ENCODE measurements at places on chromosomes 2 and 18.

DNA sequence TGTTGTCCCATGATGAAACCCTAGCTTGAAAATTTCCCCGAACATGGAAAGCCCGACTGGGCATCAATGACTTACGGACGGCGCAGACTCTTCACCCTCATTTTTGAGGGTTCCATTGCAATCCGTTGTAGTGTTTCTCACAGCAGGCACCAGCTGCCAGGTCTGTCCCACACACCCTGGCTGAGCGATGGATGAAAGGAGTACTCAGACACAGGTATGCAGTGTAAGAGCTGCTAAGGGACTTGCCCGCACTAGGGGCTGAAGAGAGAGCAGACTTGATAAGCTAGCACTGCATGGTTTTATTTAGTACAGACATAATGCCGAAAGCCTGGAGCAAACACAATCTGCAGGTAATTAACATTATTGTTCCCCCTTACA lies 15.8 kb downstream of the DYNAP start:
- no peak for DNase-seq

DNA sequence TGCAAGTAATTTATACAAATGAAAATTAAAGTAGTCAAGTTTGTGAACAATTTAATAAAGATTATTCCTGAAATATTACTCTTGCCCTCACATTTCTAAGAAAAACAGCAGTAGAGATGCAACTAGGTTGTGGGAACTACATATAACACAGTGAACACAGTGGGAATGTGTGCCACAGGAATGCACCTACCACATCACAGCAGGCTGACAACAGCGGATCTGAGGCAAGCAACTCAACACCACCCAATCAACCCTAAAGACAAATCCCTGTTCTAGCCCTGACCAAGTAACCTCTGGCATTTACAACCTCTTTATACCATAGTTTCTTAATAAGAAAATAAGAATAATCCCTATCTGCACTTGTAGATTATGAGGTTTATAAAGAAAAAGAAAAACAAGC lies 23.4 kb downstream of the MBOAT2 start:
- DNase-seq: no peak

- DNase-seq: no peak
These were observed 213.7 kb upstream of the COPS8 start for GRCh38 chr2:236872015-236872414.

GRCh38 chr2:200405599-200406298 lies 99.3 kb downstream of the SPATS2L start:
- peak; percentile 81 for DNase-seq

- no peak for DNase-seq
These were observed 1.5 kb upstream of the IRS1 start for GRCh38 chr2:226800941-226801784.

- DNase-seq: no peak
These were observed 104.4 kb downstream of the DOCK10 start for GRCh38 chr2:224937887-224938286.

DNA sequence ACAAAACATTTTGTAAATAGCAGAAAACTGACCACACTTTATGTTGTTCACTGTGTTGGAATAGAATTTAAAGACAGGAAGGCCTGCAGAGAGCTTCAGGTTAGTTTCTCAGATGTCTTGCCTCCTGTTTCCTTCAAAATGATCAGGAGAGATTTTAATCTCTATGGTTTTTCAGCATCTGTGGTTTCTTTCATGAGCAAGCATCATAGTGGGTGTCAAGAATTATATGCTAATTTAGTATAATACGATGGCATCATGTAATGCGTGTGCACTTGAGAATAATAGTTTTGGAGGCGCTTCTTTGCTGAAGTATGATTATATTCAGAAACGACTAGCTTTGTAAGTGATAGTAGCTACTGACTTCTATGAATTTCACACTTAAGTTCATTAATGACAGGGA lies 149.9 kb downstream of the PLCL1 start:
- no peak for DNase-seq

- DNase-seq: peak; percentile 52
These were observed 142.3 kb upstream of the BOD1L2 start for GRCh38 chr18:57004366-57005121.

GRCh38 chr18:59220164-59220783 lies 316 bp downstream of the GRP start:
- DNase-seq: no peak

- no peak for DNase-seq
These were observed 213.0 kb upstream of the HAAO start for GRCh38 chr2:43005245-43005974.

- DNase-seq: no peak
These were observed 82.2 kb upstream of the ASB18 start for GRCh38 chr2:236346366-236346765.

Measured in glomerular endothelial cell (primary cell).